Stimulated activated CD8-positive, alpha-beta memory T cell treated with anti-CD3 and anti-CD28 coated beads, Interleukin-4, amount 100 ng/mL, for 24 hours (primary cell): ENCODE measurements at places on chromosomes 2 and 18.

GRCh38 chr2:189379287-189379630, 62.0 kb upstream of the WDR75 start:
- no peak for DNase-seq

- DNase-seq, result no peak
These were observed 19.0 kb downstream of the PNO1 start for GRCh38 chr2:68176657-68177056.

DNA sequence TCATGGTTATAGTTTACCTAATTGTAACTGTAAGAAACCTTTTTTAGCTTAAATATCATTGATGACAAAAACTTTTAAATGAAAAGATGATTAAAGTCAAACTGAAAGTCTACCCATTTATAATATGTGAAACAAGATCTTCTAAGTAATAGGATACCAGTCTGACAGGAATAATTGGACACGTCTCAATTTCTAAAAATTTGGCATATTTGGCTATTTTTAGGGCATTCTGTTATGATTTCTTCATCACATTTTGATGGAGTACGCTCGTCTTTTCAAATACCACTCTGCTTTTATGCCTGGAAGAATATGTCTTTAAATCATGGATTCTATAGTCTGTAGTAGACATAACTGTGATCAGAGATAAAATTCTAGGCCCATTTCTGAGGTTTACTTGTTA, 1.3 kb downstream of the R3HDM1 start:
- DNase-seq, result no peak

GRCh38 chr2:66489436-66489835, 54.5 kb downstream of the MEIS1 start:
- DNase-seq, result no peak

DNA sequence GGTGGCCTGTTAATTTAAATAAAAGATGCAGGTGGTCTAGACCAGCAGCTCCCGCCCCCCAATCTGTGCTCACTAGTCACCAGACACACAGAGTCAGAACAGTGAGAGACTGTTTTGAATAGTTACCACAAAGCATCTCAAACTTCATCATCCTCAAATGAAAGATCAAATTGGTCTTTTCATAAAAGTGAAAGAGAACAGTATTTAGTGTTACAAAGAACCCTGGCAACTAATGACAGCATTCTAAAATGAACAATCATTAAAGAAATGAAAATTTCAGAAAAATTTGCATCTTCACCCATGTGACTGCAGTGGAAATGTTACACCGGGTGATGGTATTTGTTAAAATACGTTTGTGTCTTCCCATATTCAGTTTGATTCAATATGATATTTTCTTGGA, 65.5 kb upstream of the PMAIP1 start:
- no peak for DNase-seq

DNA sequence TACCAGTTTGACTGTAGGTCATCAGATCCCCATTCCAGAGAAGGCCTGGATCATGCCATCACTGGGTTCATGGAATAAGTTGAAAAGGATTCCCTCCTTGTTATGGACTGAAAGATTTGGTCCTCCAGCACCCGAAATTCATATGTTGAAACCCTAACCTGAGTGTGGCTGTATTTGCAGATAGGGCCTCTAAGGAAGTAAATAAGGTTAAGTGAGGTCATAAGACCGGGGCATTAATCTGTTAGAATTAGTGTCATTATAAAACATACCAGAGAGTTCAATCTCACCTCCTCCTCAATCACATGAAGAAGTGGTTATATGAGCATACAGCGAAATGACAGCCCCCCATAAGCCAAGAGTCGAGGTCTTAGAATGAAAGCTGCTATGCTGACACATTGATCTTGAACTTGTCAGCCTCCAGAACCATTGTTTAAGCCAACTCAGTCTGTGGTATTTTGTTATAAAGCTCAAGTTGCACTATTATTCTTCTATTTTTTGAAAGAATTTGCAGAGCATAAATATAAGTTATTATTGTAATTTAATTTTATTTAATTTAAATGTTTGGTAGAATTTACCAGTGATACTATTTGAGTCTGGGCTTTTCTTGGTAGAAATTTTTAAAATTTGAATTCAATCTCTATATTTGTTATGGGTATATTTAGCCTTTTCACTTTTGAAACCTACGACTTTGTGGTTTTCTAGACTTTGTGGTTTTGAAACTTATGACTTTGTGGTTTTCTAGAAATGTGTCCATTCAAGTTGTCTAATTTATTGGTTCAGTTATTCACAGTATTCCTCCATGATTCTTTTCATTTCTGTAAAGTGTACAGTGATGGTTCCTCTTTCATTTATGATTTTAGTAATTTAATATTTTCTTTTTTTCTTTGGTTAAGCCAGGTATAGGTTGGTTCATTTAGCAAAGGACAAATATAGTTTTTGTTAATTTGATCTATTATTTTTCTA, 1206.7 kb upstream of the CDH2 start:
- no peak for DNase-seq

DNA sequence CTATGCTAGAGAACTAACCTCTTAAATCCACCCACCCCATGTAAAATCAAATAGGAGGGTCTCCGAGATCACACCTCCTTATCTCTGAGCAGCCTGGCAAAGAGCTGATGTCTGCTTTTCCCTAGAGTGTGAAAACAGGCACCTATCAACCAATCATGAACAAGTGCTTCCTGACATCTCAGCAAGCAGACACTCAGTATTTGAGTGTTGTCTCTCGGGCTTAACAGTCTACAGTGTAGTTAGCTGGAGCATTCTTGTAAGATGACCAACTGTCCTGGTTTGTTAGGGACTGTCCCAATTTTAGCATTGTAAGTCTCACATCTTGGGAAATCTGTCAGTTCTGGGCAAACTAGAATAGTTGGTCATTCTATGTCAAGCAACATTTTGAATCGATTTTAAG, 26.4 kb downstream of the MARCHF4 start:
- DNase-seq, result no peak

DNA sequence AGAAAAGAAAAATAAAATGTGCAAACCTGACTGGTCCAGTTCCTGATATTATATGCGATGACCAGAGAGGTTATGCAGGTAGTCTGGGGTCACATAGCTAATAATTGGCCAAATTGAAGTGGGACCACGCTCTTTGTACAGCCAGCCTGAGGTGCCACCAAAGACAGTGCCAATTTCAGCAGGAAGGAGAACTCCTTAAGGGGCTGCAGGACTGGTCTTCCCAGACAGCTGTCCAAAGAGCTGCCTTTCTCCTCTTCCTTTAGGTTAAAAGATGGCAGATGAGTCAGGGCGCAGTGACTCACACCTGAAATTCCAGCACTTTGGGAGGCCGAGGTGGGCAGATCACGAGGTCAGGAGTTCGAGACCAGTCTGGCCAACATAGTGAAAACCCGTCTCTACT, 95.5 kb downstream of the ACKR3 start:
- DNase-seq, result no peak

DNA sequence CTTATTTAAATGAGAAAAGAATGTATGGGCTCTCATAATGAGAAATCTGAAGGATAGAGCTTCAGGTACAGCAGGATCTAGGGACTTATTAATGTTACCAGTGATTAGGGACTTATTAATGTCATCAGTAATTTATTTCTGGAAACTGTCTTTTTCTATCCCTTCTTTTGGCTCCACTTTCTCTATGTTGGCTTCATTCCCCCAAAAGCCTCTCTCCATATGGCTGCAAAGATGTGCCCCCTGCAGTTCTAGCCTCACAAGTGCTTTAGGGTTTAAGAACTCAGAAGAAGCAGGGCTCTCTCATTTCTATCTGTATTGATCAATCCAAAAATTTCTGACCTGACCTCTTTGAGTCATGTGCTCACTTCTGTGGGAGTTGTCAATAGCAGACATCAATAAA, 480.9 kb downstream of the TXNL1 start:
- no peak for DNase-seq
